ENCODE measurements at places on chromosomes 16 and 17. TPM values are rescaled to one million over a fixed set of nuclear protein-coding genes. Genes with fewer than 3 reads are reported as not detected.

Gene CTU2
- total RNA-seq, result 6.8 TPM

Gene SPEM1
- not detected for total RNA-seq

DNA sequence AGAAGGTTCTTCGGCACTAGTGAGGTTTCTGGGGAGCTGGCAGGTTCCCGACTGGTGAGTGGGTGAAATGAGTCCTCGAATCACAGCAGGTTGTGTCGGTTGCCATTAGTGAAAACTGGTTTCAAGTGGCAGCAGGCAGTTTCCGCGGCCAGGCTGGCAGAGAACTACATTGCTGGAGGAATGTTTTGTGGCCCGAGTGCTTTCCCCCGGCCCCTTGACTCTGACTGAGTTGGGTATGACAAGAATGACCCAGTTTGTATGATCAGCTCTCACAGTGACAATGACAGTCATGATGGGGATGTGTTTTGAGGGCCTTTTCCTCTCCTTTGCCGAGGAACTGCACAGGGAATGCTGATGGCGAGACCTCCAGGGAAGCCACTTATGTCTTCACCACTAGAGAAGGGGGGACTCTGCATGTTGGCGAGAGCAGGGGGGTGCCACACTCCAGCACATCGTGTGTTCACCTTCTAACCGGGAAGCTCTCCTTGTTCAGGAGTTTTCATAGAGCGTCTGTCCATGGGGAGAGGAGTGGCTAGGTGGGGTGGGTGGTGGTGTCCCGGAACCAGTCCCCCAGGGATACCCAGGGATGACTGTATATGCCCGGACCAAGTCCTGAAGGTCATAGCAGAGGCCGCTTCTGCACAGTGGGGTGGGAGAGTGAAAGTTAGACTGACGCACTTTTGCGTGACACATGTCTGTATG, 206.0 kb upstream of the CHMP6 start:
- no peak for DNase-seq

DNA sequence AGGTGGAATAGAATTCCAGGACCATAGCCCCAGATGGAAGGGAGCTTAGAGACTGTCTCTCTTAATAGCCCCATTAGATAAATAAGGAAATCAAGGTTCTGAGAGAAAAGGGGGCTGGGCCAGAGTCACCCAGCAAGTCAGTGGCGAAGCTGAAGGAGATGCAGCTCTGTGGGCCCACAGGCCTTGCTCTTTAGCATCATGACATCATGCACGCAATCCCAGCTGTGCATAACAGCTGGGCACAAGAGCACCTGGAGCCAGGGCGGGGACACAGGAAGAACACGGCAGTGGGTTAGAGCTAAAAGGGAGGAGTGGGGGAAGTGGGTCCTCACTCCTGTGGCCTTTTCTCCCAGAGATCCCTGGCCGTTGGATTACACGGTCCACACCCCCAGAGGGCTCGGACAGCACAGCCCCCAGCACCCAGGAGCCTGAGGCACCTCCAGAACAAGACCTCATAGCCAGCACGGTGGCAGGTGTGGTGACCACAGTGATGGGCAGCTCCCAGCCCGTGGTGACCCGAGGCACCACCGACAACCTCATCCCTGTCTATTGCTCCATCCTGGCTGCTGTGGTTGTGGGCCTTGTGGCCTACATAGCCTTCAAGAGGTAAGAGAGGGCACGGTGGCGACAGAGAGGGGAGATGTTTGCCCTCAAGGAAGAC, 15.1 kb downstream of the NGFR start:
- no peak for DNase-seq

DNA sequence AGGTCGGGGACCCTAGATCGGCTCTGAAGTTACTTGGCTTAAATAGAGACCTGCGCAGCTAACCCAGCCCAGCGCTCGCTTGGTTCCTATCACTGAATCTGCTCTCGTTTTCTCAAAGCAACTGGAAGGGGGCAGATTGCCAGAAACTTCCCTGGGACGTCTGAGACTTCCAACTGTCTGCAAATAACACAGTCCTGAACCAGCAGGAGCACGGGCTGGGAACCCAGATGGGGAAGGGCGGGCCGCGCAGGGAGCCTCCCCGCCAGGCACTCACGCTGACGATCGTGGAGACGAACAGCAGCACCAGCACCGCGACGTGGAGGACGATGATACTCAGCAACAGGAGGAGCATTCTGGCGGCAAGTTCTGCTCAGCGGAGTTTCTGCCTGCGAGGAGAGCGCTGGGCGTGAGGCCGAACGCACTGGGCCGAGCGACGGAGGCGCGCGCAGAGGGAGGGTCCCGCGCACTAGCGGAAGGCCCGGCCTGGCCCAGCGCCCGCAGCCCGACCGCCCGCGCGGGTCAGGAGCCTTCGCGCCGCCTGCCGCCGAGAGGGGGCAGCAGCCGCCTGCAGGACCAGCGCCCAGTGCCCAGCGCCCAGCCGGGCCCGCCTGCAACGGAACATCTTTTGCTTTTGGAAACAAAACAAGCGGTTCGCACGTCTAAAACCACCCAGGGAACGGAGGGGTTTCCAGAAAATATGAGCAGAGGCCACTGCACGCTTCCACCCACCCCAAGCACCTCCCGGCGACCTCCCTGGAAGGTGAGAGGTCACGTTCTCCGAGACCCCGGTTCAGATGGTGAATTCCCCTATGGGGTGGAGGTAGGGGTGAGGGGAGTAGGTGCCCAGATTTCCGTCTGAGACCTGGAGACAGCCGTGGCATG, 4.5 kb downstream of the PMP22 start:
- DNase-seq, result no peak

DNA sequence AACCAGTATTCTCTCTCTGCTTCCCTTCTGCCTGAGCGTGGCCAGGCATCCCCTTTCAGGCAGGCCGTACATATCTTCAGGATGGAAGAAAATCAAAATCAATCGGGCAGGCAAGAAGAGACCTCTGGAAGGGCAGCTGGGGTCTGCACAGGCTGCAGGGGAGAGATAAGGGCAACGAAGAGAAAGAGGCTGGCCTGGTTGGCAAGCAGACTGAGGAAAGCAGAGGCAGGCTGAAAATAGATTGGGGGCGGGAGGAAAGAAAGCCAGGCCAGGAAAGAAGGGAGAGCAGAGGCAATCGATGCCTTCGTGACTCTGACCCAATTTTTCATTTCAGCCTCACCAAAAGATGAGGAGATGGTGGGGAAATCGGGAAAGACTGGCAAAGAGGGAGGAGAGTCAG, 18.1 kb downstream of the PIPOX start:
- no peak for DNase-seq

Gene DRC3
- total RNA-seq, result 3.6 TPM

GRCh38 chr17:66307257-66307656, 4.8 kb downstream of the PRKCA start:
- DNase-seq, result no peak

Gene DNASE1L2
- 0.74 TPM for total RNA-seq

Gene KRTAP3-1
- not detected for total RNA-seq

Gene ABCA8
- total RNA-seq, result 107 TPM

DNA sequence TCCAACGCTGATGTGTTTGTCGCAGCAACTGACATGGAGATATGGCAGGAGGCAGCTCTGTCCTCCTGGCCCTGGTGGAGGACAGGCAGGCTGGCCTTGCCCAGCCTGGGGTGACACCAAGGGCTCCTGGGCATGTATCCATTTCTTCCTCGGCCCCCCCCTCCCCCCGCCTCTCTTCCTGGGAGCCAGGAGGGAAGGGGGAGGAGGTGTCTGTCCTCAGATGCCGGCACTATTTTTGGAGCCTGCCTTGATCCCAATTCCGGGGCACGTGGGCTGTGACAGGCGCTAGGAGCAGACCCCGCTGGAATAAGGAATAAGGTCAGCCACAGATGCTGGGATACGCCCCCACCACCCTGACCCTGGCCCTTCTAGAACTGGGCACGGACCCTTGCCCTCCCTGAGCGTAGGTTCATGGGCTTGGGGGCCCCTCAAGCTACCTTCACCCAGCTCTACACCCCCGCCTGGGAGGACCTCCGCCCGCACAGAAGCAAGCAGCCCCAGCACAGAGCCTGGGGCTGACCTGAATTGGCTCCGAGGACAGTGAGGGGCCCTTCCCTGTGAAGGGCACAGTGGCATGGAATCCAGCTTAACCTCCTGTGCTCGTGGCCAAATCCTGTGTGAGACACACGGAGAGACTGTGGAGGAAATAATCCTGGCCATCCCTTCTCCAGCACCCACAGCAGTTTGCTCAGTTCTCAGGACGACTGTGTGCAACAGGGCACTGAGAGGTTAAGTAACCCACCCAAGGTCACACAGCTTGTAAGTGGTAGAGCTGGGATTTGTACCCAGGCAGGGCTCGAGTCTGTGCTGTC, 24.1 kb downstream of the SEC14L5 start:
- no peak for DNase-seq

Gene TP53TG3D
- not detected for total RNA-seq

GRCh38 chr17:929586-929985, 50.0 kb downstream of the NXN start:
- DNase-seq, result no peak

Gene ABCA5
- total RNA-seq, result 45.6 TPM

Gene SLC22A31
- total RNA-seq, result not detected

DNA sequence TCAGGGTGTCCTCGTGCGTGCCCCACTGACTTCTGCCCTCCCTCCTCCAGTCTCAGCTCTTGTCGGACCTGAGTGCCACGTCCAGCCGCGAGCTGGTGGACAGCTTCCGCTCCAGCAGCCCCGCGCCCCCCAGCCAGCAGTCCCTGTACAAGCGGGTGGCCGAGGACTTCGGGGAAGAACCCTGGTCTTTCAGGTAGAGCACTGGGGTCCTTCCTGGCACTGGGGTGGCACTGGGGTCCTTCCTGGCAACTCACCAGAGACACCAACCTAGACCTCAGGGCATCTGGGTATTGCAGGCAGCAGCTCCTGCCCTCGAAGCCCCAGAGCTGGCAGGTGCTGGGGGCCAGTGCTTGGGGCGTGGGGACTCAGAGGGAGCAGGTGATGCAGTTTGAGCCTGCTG, 25.0 kb downstream of the SGSH start:
- no peak for DNase-seq

Gene C17orf50
- not detected for total RNA-seq

Gene KIAA0513
- 9.8 TPM for total RNA-seq

DNA sequence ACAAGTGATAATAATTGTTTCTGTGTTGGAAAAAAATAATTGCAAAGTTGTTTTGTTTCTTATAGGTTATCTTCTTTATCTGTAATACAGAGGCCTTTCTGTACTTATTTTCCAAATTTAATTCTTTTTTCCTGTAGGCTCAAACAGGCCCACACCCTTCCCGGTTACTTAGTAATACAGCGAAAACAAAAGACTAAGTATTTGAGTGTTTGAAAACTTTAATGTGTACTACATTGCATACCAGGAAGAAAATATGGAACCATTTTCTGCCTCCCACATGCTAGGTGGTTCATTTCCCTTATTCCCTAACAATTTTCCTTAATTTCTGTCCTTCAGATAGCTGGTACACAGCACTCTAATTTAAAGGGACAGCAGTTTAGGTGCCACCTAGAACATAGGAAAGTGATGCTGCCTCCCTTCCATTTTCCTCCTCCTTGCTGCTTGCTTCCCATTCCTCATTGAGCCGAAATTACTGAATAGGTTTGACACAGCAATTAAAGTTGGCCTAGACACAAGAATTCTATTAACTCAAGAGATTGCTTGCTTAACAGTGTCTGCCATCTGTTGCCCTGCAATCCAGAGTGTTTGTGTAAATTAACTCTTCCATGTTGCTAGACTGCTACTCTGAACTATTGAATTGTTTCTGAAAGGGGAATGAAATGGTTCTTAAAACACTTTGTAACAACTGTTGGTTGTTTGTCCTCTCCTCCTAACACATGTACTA, 24.2 kb downstream of the CYB5B start:
- no peak for DNase-seq

Gene MLX
- 17.1 TPM for total RNA-seq

DNA sequence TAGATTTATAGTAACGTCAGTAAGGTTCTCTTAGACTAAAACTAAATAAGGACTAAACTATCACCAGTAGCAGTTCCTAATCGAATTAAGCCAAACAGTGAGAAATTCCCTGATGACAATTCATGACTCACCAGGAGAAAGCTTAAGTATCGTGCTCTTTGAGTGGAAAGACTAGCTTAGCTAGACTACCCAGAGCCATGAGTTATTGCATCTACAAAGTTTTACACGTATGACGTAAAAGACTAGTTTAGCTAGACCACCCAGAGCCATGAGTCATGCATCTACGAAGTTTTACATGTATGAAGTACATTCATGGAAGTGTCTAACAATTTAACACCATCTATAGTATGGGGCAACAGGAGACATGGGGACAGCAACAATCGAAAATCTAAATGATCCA, 36.6 kb downstream of the UBE2G1 start:
- DNase-seq, result no peak

Gene RECQL5
- 22.2 TPM for total RNA-seq

Gene CRHR1
- total RNA-seq, result 0.26 TPM

Gene HOXB7
- 2.5 TPM for total RNA-seq

GRCh38 chr17:11023639-11024479, 186.0 kb upstream of the PIRT start:
- DNase-seq, result no peak

- no peak for DNase-seq
Measured at GRCh38 chr16:89565256-89565505, 4.7 kb downstream of the RPL13 start.

GRCh38 chr16:48218473-48218872, 25.6 kb upstream of the LONP2 start:
- DNase-seq, result no peak

DNA sequence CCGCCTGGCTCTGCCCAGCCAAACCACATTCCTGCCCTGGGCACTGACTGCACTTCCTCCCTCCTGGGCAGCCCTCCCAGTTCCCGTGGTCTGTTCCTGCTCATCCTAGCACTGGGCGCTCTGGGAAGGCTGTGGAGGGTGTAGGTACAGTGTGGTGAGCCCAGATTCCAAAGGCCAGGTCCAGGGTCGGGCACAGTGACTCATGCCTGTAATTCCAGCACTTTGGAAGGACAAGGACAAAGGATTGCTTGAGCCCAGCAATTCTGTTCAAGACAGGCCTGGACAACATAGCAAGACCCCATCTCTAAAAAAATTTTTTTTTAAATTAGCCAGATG, 30.6 kb downstream of the C16orf74 start:
- DNase-seq, result no peak

Gene DNAH3
- total RNA-seq, result 0.37 TPM

DNA sequence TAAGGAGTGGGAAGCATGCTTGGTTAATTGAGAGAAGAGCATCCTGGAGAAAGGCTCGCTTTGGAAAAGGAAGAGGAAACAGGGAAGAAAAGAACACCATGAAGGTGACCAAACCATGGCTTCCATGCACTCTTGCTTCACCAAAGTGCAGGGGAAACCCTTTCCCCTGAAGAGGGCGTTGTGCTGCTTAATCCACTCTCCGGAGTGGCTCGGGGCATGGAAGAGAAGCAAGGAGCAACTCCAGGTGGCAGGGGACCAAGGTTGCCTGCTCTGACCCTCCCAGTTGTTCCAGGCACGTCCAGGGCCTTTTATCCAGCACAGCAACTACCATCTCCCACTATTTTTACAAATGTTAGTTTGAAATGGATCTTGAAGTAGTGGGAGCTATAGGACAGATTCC, 108.1 kb downstream of the STX8 start:
- no peak for DNase-seq

Gene SMARCE1
- 126 TPM for total RNA-seq

- no peak for DNase-seq
Measured at GRCh38 chr17:82444941-82445521, 5.5 kb downstream of the CYBC1 start.

Gene ZPBP2
- total RNA-seq, result not detected

Gene SMYD4
- 14.1 TPM for total RNA-seq

- no peak for DNase-seq
Measured at GRCh38 chr16:85279825-85280545, 167.7 kb upstream of the CIBAR2 start.
